ENCODE measurements at places on chromosomes 3 and 15.

DNA sequence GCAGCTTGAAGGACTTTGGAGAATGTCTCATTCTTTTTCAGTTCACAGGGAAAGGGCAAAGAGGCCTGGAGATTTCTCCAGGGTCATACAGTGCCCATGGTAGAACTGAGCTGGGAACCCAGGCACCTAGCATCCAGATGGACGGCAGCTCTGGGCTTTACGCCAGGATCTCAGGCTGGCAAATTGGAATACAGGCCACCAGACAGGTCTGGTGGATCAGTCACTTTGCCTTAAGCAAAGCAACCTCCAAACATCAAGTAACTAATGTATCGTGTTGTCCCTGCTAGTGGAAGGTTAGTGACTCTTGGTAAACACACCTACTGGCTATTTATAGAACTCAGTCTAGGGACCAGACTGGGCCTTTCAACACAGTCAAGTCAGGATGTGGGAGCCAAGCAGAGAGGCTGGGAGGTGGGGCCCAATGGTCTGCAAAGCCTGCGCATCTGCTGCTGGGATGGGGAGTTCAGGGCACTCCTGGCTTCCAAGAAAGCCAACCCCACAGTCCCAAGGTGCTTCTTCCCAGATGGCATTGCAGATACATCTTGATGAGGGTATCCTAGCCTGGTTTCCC is 30.2 kb downstream of the RPLP1 start:
- no peak for DNase-seq

DNA sequence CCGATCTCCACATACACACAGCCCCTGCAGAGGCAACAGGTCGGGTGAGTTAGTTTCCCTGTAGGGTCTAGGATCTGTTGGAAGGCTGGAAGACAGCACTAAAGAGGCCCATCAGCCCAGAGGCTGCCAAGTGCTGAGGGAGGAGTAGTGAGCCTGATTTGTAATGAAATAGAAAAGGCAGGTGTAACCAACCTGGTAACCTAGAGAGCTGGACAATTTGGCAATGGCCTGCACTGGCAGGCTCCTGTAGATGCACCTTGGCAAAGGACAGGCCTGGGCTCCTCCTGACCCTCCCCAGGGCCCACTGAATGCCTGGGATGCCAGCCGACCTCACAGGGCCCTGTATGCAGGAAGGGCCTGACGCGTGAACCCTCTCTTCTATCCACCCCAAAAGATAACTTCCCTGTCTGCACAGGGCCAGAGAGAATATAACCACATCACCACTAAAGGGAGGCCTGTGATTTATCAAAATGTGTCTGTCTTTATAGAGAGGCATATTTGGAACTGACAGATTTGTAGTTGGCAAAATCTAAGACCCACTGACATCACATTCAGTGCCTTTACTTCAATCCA is 225.1 kb upstream of the CHRNA7 start:
- no peak for DNase-seq

- DNase-seq: no peak
These were observed 38.0 kb upstream of the TPRG1 start for GRCh38 chr3:189133768-189134167.

GRCh38 chr3:138888560-138888959 is 53.8 kb upstream of the PIK3CB start:
- no peak for DNase-seq

All from activated naive CD4-positive, alpha-beta T cell treated with Interleukin-2 at 50 U/mL for 16 hours (primary cell).